ENCODE measurements at places on chromosomes 11 and 22.

DNA sequence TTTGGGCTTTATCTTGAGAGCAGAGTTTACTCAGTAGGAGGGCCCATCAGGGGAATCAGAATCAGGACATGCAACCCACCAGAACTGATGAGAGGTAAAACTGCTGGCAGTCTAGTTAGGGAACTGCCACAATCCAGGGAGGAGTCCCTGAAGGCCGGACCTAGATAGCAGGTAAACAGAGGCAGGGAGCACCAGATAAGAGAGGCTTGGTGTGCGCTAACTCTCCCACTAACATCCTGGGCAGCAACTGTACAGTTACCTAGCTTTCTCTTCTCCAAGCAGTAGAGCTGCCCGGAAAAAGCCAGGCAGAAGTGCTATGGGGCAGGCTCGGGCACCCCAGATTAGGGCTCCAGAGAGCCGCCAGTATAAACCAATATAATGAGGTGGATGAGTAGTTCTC is 865 bp upstream of the AMOTL1 start:
- DNase-seq = no peak

DNA sequence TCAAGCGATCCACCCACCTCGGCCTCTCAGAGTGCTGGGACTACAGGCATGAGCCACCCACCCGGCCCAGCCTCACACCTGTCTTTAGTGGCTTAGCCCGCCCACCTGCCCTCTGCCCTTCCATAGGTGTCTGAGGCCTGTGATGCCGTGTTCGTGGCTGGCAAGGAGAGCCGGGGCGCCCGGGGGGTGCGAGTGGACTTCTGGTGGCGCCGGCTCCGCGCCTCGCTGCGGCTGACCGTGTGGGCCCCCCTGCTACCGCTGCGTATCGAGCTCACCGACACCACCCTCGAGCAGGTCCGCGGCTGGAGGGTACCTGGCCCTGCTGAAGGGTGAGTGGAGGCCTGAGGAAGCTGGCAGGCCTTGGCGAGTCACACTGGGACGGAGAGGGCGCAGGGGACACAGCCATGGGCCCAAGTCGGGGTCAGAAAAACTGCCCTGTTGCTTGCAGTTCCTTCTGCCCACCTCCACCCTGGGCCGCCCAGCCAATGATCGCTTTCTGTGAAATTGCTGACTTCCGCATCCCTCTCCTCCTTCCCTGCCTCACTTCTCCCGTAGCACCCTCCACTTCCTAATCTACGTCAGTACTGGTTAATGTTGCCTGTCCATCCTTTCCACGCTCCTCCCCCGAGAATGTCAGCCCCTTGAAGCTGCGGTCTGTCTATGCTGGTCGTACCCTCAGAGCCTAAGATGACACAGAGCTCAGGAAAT is 9.3 kb downstream of the TMEM132A start:
- DNase-seq = no peak

GRCh38 chr22:25837288-25837900 is 95.4 kb downstream of the MYO18B start:
- no peak for DNase-seq

GRCh38 chr22:28759861-28760560 is 12.5 kb upstream of the CCDC117 start:
- no peak for DNase-seq

GRCh38 chr11:120985718-120986569 is 38.0 kb upstream of the TBCEL start:
- peak; percentile 9 for DNase-seq

DNA sequence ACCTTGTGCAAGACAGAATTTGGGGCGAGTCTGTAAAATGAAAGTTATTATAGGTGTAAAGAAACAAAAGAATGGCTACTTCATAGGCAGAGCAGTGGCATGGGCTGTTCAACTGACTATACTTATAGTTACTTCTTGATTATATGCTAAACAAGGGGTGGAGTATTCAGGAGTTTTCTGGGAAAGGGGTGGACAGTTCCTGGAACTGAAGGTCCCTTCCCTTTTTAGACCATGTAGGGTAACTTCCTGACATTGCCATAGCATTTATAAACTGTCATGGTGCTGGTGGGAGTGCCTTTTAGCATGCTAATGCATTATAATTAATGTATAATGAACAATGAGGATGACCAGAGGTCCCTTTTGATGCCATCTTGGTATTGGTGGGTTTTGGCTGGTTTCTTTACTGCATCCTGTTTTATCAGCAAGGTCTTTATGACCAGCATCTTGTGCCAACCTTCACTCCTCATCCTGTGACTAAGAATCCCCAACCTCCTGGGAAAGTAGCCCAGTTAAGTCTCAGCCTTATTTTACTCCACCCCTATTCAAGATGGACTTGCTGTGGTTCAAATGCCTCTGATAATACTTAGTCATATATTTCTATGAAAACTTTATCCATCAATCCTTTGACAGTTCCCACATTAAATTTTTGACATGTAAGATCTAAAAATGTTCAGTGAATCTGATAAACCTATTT is 118.6 kb downstream of the ARHGAP42 start:
- no peak for DNase-seq

- DNase-seq = no peak
These were observed 78.5 kb downstream of the PLEKHA7 start for GRCh38 chr11:16935518-16936302.

- DNase-seq = no peak
These were observed 599.9 kb downstream of the BUD13 start for GRCh38 chr11:116172851-116173250.

DNA sequence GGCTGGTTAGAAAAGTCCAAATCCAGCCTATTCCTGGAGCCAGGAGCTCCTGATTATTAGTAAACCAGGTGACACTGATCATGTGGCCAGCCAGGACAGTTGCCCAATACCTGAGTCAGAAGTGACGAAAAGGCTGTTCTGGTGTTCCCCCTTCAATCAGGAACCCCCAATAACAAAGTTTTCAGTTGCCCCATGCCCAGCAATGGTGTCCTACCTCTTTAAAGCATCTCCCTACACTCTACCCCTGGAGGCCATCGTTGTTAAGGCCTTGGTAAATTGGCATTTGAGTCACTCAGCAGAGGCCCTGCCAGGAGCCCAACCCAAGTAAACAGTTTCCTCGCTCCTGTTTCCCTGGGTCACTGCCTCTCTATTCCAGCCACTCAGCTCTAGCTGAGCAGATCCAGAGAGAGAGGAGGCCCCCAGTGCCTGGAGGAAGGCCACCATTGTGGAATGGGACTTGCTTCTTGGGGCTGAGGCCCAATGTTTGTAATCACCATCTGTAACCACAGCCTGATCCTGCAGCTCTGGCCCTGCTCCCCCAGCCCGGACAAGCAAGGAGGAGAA is 25.0 kb downstream of the ARHGAP1 start:
- no peak for DNase-seq
